ENCODE measurements at places on chromosomes 7 and 10.

- DNase-seq, result no peak
Observed at GRCh38 chr7:2734084-2734686, 46.2 kb downstream of the AMZ1 start.

- DNase-seq, result no peak
Observed at GRCh38 chr10:21515361-21516241, 9.9 kb downstream of the SKIDA1 start.

DNA sequence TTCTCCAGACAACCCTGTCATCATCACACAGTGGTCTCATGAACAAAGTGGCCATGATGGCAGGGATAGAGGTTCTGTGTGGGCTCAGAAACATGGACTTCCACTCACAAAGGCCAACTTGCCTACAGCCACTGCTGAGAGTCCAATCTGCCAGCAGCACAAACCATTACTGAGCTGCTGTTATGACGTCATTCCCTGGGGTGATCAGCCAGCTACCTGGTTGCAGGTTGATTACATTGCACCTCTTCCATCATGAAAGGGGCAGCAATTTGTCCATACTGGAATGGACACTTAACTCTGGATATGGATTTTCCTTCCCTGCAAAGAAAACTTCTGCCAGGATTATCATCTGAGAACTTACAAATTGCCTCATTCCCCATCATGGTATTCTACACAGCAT, 1275.9 kb downstream of the TYW1 start:
- no peak for DNase-seq

GRCh38 chr7:81070956-81071355, 152.1 kb upstream of the SEMA3C start:
- no peak for DNase-seq

DNA sequence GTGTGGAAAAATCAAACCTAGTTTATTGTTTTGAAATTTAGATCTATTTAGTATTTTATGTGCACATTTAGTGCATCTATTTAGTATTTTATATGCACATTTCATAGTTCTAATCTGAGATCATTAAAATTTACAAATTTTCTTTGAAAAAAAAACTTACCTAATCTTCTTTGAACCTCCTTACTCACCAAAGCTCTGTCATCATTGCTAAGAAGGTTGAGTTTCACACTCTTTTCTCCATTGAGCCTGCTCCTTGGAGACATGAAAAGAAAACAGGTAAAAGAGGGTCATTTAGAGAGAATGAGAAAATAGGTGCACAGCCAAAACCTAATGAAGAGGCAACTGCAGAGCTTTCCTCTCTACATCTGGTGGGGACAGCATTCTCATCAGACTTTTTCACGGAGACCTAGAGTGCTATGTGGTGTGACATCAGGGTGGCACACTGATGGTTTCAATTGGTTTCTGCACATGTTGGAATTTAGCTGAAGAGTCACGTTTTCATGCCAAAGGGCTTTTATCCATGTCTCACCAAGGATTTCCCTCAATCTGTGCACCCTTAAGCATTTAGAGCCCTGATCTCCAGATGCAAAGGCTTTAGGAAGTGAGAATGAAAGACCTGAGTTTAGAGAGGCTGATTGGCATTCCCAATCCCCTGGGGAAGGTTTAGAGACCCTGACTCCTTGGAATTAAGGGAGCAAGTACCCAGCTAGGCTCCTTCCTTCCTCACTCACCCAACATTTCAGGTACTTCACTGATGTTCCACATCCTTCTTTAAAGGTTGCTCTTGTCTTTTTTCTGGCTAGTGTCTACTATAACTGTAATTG, 89.2 kb upstream of the CAPZA2 start:
- DNase-seq, result no peak

DNA sequence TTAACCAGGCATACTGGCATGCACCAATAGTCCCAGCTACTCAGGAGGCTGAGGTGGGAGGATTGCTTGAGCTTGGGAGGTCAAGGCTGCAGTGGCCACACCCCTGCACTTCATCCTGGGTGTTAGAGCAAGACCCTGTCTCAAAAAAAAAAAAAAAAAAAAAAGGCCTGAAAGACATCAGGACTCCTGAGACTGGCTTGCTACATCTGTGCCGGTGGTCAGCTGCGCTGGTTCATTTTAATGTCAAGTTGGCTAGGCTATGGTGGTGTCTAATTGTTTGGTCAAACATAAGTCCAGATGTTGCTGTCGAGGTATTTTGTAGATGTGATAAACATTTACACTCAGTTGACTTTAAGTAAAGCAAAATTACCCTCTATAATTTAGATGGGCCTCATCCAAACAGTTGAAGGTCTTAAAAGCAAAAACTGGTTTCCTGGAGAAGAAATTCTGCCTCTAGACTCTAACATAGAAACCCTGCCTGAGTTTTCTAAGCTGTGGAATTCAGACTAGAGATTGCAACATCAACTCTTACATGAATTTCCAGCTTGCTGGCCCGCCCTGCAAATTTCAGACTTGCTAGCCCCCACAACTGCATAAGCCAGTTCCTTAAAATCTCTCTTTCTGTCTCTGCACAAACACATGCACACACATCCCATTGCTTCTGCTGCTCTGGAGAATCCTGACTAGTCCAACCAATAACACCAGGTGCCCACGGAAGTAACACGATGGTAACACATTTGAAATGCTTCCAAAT, 18.2 kb downstream of the MYOF start:
- no peak for DNase-seq

DNA sequence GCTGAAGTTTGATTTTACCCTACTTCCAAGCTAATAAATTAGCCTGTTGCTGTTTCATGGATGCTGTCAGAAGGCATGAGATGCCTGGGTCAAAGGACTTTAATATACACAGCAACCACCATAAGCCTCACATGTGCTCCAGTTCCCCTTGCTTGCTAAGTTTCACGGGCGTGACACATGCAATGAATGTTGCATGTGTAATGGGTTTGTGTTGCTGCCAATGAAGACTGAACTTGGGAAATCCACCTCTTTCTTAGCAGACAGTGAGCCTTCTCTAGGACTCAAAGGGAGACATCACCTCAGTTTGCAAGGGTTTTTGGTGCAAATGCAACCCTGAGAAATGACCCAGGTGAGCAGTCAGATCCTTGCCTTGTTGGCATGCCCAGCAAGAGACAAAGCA, 505.5 kb upstream of the PODXL start:
- no peak for DNase-seq

- no peak for DNase-seq
Observed at GRCh38 chr10:6525599-6526165, 54.4 kb downstream of the PRKCQ start.

GRCh38 chr7:28263622-28264271, 83.2 kb upstream of the JAZF1 start:
- DNase-seq, result no peak

DNA sequence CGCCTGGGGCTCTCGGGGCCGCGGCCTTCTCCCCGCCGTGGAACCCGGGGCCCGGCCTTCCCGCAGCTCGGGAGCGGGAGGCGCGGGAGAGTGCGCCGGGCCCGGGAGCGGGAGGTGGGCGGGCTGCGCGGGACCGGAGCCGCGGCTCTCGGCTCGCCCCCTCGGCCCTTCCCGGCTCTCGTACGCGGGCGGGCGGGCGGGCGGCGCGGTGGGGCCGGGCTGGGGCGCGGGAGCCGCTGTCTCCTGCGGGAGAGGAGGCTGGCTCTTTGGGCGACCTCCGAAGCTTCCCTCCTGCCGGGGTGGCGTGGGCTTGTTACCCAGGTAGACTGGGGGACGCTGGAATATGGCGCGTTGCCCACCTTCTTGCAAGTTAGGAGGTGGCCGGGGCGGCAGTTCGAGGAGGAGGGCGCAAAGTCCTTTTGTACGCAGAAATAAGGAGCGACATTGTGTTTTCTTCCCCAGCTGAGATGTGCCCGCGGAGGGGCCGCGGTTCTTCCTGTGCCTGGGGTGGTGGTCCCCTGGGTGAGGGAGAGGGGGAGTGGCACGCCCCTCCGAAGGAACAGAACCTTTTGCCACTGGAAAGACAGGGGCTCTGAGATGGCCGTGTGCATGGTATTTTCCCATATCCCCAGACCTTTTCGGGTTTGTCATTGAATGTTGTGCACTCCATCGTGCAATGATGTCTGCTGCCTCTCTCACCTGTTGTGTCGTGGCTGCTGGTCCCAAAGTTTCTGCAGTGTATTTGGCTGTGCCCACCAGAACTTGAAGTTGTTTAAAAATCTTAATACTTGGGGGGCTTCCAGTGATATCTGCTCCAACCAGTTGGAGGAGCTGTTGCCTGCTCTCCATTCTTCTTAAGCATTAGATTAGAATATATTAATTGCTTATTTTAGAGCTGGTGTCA, 844 bp downstream of the NRF1 start:
- no peak for DNase-seq

DNA sequence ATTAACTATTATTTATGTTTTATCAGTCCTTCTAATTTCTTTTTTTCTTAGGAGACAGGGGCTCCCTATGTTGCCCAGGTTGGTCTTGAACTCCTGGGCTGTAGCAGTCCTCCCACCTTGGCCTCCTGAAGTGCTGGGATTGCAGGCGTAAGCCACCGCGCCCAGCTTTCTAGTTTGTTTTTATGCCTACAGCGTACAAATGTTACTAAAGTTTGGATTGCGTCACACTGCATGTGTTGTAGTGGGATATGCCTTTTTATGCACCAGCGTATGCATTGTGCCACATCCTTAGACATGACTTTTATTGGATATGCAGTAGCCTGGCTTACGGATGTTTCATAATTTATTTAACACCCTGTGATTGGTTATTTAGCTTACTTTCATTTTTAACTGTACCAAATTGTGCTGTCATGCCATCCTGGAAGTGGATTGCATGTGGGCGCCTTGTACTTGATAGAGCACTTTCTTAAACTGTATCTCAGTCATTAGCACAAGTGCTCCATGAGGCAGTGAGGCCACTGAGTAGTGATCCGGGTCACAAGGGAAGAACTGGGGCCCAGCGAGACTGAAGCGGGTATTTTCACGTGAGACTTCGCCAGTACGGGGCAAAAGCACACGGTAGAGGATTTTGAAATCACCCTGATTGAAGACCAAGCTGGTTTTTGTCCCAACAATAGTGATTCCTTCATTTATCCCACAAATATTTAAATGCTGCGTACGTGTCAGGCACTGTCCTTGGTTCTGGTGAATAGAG, 165.0 kb downstream of the MGMT start:
- DNase-seq, result no peak

GRCh38 chr10:89250865-89251408, 638 bp downstream of the LIPA start:
- DNase-seq, result no peak

DNA sequence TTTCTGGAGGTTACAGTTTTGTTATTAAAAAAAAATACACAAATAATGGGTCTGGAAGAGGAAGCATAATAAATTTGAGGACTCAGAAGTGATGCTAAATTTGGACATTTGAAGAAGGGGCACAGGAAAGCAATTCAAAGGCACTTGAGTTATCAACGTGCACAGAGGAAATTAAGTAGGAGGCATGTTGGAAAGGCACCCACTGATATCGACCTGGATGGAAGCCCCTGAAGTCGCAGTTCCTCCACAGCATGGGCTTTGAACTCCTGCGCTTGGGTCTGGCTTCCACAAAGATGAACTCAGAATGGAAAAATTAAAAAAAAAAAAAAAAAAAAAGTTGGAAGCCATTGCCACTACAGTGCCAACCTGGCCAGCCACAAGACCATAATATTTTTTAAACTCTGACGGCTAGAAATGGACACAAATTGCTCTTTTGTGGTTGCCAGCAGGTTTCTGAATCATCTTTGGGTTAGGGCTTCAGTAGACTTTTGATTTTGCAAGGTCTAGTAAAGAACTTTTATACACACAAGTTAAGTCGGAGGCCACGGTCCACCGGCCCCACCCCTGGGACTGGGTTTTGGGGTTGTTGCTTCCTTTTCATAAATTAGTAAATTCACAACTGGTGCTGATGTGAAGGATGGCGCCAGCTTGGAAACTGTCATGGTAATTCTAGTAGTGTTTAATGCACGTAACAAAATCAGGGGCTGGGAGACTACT, 21.6 kb downstream of the JCAD start:
- no peak for DNase-seq

- no peak for DNase-seq
Observed at GRCh38 chr7:155972247-155972646, 160.0 kb upstream of the SHH start.

DNA sequence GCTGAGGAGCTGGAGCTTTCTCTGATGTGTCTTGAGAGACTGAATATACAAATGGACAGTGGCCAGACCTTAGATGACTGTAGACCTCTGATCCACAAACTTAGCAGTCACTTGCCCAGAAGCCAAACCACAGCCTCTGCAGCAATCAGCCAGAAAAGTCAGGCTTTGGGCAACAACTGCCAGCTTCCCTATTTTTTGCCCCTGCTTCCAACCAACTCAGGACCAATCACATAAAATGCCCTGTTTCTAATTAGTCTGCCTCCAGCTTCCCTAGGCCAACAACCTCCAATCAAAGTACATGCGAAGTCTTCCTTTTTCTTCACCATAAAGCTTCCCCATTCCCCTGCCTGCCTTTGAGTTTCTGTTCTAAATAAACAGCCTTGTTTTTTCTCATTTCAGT, 37.8 kb upstream of the CACUL1 start:
- no peak for DNase-seq

GRCh38 chr10:121754666-121755065, 156.4 kb upstream of the FGFR2 start:
- DNase-seq, result no peak

GRCh38 chr10:124387078-124387874, 31.4 kb downstream of the OAT start:
- DNase-seq, result no peak

GRCh38 chr10:97774811-97775294, 3.1 kb upstream of the SFRP5 start:
- no peak for DNase-seq

- no peak for DNase-seq
Observed at GRCh38 chr10:106931159-106931852, 233.2 kb downstream of the SORCS1 start.

GRCh38 chr10:56383806-56384205, 22.7 kb upstream of the ZWINT start:
- DNase-seq, result no peak

GRCh38 chr7:23787272-23787671, 77.3 kb downstream of the STK31 start:
- DNase-seq, result no peak

- DNase-seq, result no peak
Observed at GRCh38 chr7:108164342-108164741, 34.2 kb upstream of the LAMB4 start.

DNA sequence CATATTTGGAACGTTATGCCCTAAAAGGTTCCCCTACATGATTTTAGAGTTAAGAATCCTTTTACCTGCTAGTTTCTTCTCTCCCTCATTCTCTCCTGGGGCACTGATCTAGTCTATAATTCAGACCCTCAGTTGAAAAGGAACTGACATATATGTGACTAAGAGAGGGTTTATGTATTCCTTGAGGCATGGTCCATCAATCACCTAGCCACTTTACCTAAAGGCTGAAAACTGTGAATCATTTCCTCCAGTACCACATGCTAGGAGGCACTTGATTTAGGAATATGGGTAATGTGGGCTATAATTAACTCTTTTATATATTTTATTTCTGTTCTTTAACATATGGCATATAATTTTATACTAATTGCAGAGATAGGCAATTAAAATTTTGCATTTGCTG, 303.5 kb downstream of the BBS9 start:
- no peak for DNase-seq

DNA sequence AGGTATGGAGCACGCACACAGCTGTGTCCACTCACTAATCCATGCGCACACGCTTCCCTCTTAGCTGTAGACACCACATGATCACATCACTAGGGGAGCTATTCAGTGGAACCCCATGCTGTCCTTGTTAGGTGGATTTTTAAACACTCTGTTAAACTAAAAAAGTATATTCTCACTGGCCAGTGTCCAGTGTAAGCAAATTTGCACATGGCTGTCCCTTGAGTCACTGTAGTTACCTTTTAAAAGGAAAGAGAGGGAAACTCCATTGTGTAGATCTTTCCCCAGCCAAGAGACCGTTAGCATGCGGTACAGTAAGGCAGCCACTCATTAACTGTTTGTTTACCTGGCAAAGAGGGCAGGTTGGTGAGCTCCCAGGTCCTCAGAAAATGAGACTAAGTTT, 81.6 kb upstream of the INSYN2A start:
- no peak for DNase-seq

All from anterior cingulate cortex (tissue), 58 donors.